ENCODE measurements at places on chromosomes 3 and 15.

DNA sequence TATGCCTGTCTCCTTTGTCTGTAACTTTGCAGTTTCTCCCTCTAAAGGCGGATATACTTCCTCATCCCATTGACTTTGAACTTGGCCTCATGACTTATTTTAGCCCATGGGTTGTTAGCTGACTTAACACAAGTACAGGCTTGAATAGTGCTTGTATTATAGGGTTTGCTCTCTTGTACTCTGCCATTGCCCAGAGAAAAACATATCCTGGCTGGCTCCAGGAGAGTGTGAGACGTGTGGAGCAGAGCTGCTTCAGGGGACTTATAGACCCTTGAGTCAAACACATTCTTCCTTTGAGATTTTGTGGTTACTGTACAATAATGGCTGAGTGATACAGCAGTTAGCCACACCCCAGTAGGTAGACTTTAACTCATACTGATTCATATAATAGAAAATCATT is 124.0 kb downstream of the RAP2B start:
- DNase-seq, result no peak

GRCh38 chr15:26937134-26937533 is 33.8 kb upstream of the GABRG3 start:
- no peak for DNase-seq

GRCh38 chr3:170724599-170725280 is 138.9 kb upstream of the SLC7A14 start:
- no peak for DNase-seq

- no peak for DNase-seq
Measured at GRCh38 chr3:163561151-163561550, 1517.1 kb downstream of the SI start.

GRCh38 chr15:80727196-80727595 is 32.1 kb downstream of the ABHD17C start:
- no peak for DNase-seq

Measured in NCI-H187 (cell line).